ENCODE measurements at places on chromosomes 6 and 20.

GRCh38 chr6:166561771-166562359, 24.6 kb downstream of the RAMACL start:
- peak; percentile 63 for DNase-seq

DNA sequence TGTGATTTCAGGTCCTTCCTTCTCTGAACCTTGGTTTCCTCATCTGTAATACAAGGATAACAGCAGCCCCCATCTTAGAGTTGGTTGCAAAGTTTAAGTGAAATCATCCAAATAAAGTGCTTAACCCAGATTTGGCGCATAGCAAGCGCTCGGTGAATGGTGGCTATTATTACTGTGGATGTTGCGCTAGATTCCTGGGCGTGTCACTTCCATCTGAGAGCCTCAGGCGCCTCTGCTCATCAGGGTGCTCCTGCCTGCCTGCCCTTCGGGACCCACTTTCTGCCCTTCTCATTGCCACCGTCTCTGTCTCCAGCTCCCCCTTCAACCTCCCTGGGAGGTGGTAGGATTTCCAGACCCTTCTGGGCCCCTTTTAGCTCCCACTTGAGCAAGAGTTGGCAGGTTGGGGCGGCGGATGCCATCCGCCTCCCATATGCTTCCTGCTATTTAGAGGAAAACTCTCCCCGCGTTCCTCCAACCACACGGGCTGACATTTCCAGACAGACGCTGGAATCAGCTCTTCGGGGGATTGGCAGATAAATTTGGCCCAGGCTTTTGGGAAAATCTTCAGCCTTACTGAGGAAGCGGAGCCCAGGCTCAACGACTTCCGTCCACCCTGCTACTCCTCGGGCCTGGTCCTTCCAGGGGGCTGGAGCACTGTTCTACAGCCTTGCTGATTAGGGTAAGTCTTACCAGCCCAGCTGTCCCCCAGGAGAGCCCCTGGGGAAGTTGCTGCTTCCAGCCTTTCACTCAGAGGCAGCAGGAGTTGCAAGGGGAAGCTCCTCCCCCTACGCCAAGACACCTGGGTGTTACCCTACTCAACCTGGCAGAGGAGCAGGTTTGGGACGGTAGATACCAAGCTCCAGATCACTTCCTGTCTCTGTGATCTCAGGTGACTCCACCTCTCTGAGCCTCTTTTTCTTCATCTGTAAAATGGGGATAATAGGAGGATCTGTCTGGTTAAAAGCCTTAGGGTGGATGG, 71.5 kb downstream of the DLGAP4 start:
- no peak for DNase-seq

- no peak for DNase-seq
Measured at GRCh38 chr6:158923805-158924498, 76.0 kb downstream of the RSPH3 start.

DNA sequence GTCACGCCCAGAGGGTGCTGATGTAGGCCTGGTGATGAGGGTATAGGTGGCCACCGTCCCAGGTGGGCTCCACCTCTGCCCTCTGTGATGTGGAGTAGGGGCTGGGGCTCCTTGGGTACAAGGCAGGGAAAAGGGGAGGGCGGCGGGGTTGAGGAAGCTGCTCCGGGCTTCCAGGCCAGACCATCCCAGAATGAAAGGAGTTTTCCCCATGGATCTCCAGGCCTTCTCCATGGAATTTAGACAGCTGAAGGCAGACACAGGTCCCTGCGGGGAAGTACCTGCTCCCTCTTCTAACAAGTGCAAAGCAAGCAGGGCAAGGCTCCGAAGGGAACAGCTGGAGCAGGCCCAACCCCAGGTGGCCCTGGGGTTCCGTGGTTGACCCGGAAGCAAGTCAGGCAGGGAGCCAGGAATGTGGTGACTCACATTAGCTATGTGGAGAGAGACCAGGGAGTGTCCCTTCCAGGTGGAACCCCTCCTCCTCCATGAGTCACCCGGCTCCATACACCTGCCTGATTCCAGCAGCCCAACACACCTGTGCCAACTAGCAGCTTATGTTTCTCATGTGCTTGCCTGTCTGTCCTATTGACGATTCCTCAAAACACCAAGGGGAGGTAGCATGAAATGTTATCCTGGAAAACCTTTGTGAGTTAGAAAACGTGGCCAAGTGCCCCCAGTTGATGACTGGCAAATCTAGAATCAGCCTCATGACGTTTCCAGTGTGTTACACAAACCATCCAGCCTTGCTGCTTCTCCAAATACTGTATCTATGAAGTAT, 59.7 kb upstream of the SNX9 start:
- DNase-seq: peak; percentile 66

DNA sequence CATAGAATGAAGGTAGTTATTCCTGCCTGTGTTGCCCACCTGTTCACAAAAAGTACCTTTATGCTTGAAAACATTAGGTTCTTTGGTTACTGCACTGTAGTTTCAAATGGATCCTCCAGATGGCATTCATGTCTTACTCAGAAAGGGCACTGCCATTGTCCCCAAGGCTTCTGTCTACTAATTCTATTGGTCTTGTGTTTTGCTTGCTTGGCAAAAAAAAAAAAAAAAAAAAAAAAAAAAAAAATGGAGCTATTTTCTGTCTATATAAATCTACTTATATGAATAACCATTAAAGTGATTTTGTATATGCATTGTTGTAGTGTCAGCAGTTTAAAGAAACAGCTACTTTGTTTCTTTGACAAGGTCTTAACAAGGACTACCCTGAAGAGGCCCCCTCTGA, 12.7 kb upstream of the EFHC1 start:
- DNase-seq: peak; percentile 63

GRCh38 chr20:13458860-13459451, 179.8 kb downstream of the TASP1 start:
- peak; percentile 59 for DNase-seq

DNA sequence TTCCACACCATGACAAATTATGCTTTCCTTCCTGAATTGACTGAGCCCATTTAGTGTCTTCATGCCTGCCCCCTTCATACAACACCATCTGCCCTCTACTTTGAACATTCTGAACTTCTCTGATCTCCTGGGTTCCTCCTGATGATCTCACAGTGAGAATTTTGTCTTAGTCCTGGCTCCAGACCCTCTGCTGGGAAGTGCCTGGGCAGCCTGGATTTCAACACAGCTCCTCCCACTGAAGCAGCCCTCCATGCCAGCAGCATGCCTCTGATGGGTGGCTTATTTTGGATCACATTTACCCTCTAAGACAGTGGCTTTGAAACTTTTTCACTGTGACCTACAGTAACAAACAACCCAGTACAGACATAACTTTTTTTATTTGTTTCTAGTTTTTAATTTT, 41.5 kb downstream of the DSE start:
- peak; percentile 38 for DNase-seq

- DNase-seq: no peak
Measured at GRCh38 chr6:155883334-155883731, 427.7 kb upstream of the NOX3 start.

DNA sequence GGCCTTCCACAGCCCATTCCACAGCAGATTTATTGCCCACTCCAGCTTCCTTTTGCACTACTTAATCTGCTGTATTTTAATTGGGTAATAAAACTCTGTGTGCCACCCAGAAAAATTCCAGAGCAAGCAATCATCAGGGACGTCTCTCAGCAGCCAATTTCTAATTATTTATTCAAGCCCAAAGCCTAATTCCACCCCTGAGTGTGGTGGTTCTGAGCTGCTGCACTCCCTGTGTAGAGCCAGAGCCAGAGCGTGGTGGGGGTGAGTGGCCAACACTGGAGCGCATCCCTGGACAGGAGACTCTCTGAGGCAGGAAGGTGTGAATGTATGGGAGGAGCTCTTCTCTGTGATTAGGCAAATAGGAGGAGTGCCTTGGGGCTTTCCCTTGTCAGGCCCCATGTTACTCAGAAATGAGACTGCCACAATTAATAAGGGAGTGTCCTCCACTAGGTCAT, 66.1 kb downstream of the CD24 start:
- DNase-seq: no peak

- DNase-seq: peak; percentile 46
Measured at GRCh38 chr6:113894712-113895674, 37.8 kb downstream of the MARCKS start.

- DNase-seq: peak; percentile 40
Measured at GRCh38 chr6:31128093-31128676, 7.9 kb upstream of the CDSN start.

DNA sequence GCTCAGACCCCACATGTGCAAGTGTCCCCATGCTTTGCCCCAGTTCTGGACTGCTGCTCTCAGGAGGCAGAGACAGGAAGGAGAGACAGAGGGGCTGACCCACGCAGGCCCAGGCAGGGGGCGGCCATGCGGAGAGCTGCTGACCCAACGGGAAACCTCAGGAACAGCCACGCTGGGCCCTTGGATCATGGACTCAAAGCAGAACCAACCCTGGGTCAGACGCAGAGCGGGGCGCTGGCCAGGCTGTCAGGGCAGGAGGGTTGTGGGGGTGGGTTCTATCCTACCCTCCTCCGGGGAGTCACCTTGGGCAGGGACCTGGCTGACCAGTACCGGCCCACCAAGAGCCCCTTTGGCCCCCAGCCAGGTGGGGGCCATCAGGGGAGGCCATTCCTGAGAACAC, 2.0 kb downstream of the KCNQ2 start:
- no peak for DNase-seq

DNA sequence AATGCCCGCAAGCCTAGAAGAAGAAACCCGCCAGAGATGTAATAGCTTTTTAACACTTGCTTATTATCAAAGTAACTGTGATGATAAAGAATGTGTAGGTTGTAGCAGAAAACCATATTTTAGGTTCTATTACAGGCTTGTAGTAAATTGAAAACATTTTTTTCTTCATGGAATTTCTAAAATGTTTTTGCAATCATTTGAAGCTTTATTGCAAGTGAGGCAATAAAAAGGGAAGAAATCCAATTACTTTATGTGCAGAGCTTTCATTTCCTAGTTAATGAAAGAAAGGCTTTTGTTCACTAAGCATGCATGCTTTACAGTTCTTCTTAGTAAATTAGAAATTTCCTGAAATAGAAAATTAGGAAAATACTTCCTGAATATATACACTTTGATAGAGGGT, 135.1 kb downstream of the B3GAT2 start:
- DNase-seq: no peak

- peak; percentile 43 for DNase-seq
Measured at GRCh38 chr6:159646733-159647132, 46.3 kb downstream of the SOD2 start.

DNA sequence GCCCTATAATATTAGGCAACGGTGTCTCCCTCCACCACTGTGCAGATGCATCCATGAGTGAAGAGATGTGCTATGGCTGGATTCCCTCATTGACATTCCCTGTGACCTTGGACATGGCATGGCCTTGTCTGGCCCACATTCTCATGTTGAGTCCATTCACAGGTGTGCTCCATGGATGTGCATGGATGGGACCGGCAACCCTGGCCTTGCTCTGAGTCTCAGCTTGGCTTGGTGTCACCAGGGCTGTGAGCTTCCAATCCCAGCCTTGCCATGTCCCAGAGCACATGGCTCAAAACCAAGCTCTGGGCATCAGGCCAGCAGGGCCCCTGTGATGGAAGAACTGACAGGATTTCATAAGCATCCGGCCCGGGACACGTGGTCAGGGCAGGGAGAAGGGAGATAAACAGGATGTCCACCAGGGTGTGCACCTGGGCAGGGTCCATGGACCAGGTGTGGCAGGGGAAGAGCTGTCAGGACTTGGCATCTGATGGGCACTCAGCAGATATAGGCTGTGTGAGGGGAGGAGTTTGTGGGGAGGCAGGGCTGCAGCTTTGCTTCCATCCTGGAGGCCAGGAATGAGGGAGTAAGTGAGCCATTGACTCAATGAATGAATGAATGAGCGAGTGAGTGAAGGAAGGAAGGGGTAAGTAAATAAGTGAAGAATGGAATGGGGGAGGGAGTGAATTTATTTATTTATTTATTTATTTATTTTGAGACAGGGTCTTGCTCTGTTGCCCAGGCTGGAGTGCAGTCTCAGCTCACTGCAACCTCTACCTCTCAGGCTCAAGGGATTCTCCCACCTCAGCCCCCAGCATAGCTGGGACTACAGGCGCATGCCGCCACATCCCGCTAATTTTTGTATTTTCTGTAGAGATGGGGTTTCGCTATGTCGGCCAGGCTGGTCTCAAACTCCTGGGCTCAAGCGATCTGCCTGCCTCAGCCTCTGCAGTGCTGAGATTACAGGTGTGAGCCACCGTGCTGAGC, 15.7 kb downstream of the NRSN2 start:
- DNase-seq: peak; percentile 77
